ENCODE measurements at places on chromosomes 1 and 21.

DNA sequence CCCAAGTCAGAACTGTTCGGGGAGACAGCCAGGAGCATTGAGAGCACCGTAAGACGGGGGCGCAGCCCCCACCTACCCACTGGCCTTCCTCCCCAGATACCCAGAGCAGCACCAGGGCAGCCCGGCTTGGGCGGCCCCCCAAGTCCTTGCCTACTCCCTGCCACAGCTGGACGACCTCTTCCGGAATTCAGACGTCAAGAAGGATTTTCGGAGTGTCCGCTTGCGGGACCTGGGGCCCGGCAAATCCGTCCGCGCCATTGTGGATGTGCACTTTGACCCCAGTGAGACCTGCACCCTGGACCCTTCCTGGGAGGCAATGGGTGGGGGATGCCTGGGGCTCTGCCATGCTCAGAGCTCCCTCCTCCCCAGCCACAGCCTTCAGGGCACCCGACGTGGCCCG lies 26.7 kb downstream of the RNF223 start:
- no peak for DNase-seq

- DNase-seq: no peak
These were observed 118.4 kb downstream of the ATF6 start for GRCh38 chr1:161884475-161884874.

GRCh38 chr1:190478149-190479049 lies 735 bp upstream of the BRINP3 start:
- DNase-seq: peak; percentile 49

DNA sequence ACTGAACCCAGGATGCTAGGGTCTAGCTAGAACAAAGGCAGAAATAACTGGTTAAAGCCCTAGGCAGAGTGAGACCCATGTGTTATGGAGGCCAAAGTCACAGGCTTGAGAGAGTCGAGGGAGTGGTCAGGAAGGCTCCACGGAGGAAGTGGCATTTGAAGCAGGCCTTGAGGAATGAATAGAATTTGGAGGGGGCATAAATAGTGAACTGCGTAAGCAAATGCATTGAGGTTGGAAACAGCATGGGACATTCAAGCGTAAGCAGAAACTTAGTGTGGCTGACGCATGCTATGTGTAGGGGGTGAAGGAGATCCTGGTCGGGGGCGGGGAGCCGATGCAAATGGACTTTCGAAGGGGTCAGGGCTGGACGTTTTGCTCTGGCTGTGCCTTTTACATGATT lies 11.5 kb downstream of the AZIN2 start:
- DNase-seq: no peak

DNA sequence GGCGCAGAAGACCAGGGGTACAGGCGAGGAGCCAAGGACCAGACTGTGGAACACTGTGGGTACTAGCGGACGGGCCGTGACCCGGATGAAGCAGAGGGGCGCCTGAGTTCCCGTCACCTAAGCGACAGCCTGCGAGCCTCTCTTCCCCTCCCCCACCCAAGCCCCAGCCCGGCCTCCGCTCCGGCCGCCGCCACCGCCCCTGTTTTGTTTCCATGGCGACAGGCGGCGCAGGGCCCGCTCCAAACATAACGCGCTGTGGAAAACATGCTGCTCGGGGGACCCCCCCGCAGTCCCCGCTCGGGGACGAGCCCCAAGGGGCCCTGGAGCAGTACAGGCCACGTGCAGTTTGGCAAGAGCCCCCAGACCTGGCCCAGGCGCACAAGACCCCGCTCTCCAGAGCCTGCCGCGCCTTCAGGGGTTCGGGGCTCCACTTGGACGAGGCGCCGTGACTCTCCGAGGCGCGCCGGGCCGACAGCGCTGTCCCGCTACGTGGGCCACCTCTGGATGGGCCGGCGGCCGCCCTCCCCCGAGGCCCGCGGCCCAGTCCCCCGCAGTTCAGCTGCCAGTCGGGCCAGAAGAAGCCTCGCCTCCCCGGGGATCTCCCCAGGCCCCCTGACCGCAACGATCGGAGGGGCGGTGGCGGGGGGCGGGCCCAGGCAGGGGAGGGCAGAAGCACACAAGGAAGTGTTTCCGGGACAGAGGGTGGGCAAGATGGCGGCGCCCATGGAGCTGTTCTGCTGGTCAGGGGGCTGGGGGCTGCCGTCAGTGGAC lies at the start of gene MTX1:
TSS of gene MTX1 (plus strand) at position 155 of the 771 bp plus-strand sequence. CDS start at position 265, 110 bp downstream.
- peak; percentile 81 for DNase-seq

- no peak for DNase-seq
These were observed 33.7 kb downstream of the CCDC185 start for GRCh38 chr1:223426936-223427335.

- no peak for DNase-seq
These were observed 12.3 kb downstream of the OLFML3 start for GRCh38 chr1:113991467-113991997.

DNA sequence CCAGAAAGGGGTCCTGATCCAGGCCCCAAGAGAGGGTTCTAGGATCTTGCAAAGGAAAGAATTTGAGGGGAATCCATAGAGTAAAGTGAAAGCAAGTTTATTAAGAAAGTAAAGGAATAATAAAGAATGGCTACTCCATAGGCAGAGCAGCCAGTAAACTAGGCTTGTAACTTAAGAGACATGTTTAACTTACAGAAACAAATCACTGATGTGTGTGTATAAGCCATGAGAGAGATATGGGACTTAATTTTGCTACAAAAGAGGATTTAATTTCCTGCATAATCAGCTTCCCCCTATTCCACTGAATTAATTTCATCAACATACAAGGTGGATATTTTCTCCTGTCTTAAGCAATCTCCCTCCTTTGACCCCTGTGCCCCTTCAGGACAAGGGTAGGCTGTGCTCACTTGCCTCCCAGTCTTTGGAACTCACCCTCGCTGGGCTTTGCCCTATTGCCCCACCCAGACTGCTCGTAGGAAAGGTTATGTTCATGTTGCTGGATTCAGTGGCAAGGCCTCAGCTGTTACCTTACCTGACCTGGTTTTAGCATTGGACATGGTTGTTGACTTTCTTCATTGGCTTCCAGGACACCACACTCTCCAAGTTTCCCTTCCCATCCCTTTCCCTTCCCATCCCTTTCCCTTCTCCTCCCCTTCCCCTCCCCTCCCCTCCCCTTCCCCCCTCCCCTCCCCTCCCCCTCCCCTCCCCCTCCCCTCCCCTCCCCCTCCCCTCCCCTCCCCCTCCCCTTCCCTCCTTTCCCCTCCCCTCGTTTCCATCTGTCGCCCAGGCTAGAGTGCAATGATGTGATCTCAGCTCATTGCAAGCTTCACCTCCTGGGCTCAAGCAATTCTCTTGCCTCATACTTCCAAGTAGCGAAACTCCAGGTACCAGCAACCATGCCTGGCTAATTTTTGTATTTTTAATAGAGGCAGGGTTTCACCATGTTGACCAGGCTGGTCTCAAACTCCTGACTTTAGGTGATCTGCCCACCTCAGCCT lies 44.6 kb downstream of the TBCE start:
- DNase-seq: peak; percentile 15

GRCh38 chr21:34807146-34807880 lies 138.5 kb downstream of the CLIC6 start:
- DNase-seq: peak; percentile 94
